Umbilical cord (tissue), 2 donors: ENCODE measurements at places on chromosomes 16 and 17. TPM values are rescaled to one million over a fixed set of nuclear protein-coding genes. Genes with fewer than 3 reads are reported as not detected.

The KRTAP3-1 gene
- not detected for total RNA-seq

The MYH2 gene
- 0.72 TPM for total RNA-seq

DNA sequence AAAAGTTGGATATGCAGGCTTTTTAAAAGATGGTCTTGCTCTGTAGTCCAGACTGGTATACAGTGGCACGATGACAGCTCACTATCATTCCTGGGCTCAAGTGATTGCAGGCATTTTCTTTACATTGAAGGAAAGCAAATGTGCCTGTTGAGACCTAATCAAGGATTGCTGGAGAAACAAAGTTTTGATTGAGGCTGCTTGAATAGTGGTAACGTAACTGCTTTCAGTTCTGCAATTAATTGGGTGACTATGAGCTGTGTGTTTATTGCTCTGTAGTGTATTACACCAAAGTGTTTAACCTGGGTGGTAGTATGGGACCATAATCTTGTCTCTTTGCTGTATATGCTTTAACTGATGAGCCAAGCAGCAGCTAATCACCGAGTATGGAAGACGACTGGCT is 2.3 kb downstream of the UBB start:
- DNase-seq: no peak

- no peak for DNase-seq
Observed at GRCh38 chr16:26177438-26177837, 485.7 kb downstream of the HS3ST4 start.

DNA sequence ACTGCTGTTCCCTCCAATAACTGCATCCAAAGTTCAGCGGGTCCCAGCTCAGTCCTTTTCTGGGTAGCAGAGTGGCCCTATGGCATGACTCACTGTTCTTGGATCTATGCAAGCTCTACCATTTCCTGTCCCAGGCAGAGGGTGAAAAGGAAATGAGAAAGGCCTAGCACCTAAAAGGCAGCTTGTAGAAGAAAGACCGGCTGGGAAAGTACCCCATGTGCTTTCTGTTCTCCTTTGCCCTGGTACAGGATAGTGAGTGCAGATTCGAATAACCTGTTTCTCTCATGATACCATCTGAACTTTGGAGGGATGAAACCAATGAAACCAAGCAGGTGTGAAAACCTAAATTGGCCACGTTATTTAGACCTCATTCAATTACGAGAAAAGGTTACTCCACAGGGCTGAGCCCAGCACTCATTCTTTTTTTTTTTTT is 12.7 kb upstream of the HASPIN start:
- no peak for DNase-seq

DNA sequence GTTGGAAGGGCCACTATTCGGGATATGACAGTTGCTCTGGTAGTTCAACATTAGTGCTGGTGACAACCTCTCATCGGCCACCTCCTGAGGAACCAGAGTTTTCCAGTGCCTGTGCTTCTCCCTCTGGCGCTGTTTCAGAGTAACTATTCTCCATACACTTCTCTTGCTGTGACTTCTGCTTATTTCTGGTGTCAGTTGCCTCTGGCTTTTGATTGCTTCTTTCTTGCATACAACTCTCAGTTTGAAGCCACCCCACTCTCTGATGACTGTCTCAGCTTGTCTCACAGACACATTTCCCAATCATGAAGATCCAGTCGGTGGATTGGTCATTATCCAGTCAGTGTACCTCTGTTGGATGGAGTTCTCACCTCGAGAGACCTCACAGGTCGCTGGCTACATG is 3.4 kb upstream of the TM4SF5 start:
- no peak for DNase-seq

DNA sequence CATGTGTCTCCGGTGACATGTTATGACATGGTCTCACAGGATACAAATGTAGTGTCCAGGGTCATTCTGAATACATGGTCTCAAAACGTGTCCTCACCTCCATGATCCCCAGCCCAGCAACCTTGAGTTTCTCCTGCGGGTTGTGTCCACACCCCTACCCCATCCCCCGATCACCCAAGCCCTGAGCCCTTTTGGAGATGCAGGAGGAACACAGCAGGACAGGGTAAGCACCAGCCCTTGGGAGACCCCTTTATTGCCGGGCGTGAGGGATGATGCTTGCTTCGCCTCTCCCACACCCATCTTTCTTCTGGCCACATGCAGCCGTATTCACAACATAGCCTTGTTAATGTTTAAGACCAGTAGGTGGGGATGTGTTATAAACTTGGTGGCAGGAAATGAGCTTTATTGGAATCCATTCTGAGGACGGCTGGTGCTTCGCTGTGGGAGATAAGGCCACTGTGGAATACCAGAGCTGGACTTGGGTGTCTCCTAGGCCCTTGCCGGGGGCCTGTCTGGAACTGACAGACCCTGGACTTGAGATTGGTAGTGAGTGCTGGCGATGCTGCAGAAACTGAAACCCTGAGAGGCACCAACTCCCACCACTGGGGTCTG is 5.5 kb downstream of the TMEM132E start:
- peak; percentile 54 for DNase-seq

- peak; percentile 68 for DNase-seq
Observed at GRCh38 chr17:76714822-76715495, 4.2 kb upstream of the MXRA7 start.
